ENCODE measurements at places on chromosomes 13 and 19. TPM values are rescaled to one million over a fixed set of nuclear protein-coding genes. Genes with fewer than 3 reads are reported as not detected.

GARIN5A gene
- 8.2 TPM for total RNA-seq

BAX gene
- total RNA-seq = 351 TPM

DNA sequence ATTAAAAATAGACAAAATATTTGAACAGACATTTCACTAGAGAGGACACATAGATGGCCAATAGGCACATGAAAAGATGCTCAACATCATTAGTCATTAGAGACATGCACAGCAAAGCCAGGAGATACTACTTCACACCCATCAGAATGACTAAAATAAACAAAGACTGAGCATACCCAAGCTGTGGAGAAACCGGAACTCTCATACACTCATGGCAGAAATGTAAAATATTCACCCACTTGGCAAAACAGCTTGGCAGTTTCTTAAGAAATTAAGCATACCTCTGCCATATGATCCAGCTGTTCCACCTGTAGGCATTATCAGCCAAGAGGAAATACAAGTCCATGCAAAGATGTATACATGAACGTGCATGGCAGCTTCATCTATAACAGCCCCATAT lies 213.4 kb downstream of the TSHZ3 start:
- H3K4me3 ChIP-seq = no peak overlapping the region
- H3K36me3 ChIP-seq = no peaks in the 10 kb centered on the region
- no peak overlapping the region for H3K27ac ChIP-seq
- H3K27me3 ChIP-seq = no peaks in the 10 kb centered on the region

KLK12 gene
- total RNA-seq = not detected

NOVA2 gene
- 15.6 TPM for total RNA-seq

GRCh38 chr13:26053418-26053980 lies 1.7 kb upstream of the SHISA2 start:
- no peaks in the 10 kb centered on the region for H3K36me3 ChIP-seq
- H3K4me1 ChIP-seq = peaks cover 17% of the 10 kb centered on the region
- H3K27me3 ChIP-seq = peaks cover 41% of the 10 kb centered on the region
- H3K27ac ChIP-seq = no peak overlapping the region

ZGLP1 gene
- total RNA-seq = 8.9 TPM

DNA sequence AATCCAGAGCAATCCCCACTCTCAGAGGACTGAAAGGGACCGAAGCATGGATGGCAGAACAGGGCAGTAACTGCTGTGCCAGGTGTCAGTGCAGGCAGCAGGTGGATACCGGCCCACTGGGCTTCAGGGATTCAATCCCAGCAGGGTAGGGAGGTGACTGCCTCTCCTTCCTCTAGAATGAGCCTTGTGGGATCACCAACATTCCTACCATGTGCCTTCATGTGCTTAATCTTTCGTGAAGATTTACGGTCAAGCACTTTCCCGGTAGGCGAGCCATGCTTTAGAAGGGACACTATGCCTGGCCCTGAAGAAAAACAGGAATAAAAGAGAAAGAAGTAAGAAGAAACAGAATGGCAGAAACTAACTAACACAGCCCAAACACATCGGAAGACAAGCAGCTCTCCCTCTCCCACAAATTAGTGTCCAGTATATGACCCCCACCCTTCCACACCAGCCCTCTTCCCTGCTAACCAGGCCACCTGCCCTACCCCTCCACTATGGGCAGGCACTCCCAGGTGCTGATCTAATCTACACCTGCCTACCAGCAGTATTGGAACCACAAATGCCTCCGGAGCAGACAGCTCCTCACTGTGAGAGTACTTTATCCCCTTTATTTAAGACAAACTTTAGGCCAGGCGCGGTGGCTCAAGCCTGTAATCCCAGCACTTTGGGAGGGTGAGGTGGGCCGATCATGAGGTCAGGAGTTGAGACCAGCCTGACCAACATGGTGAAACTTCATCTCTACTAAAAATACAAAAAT lies 162.5 kb downstream of the NUFIP1 start:
- H3K27ac ChIP-seq = no peak overlapping the region
- DNase-seq = no peak
- no peaks in the 10 kb centered on the region for H3K27me3 ChIP-seq

DNA sequence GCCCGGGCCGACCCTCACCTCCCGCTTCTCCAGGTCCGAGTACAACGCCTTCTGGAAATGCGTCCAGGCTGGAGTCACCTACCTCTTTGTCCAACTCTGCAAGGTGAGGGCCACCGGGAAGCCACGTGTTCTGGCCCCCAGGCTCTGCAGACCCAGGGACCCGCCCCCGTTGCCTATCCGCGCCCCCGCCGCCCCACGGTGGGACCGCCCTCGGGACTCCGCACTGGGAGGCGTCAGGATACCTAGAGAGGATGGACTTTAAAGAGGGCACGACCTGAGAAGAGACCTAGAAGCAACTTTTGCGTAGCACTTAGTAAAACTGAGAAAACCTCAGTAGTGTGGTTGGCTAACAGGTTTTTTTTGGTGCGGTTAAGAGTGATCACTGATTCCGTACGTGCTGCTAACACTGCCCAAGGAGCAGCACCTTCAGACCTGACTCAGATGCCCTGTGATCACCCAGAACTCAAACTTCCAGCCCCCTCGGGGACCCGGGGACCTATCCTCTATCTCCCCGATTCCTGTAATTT lies 492 bp downstream of the TMEM147 start:
- H3K36me3 ChIP-seq = peaks cover 24% of the 10 kb centered on the region
- H3K4me1 ChIP-seq = peaks cover 23% of the 10 kb centered on the region
- DNase-seq = peak; percentile 52
- 0 out of 2 replicates have a peak overlapping the region, but pooled peaks have one; percentile 27 for H3K27ac ChIP-seq

ADGRE2 gene
- total RNA-seq = 3.2 TPM

DNA sequence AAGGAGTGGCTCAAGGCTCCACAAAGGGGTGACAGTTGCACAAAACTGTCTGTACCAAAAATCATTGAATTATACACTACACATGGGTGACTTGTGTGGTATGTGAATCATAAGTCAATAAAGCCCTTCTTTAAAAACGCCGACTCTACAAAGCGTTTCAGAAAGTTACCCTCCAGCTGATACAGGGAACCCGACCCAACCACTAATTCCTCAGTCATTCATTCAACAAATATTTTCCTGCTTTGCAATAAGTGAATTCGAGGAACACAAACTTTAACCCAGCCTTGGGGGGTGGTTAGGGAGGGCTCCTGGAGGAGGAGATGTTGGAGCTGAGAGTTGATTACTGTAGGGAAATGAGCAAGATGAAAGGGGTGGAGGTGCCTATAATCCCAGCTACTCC lies 32.0 kb downstream of the LTBP4 start:
- H3K36me3 ChIP-seq = peaks cover 11% of the 10 kb centered on the region
- H3K4me1 ChIP-seq = peaks cover 44% of the 10 kb centered on the region
- no peak overlapping the region for H3K27ac ChIP-seq
- peak overlapping the region; percentile 32 for H3K4me3 ChIP-seq
- H3K27me3 ChIP-seq = peaks cover 51% of the 10 kb centered on the region
- DNase-seq = no peak

C19orf81 gene
- total RNA-seq = 22.9 TPM

OSCAR gene
- 2.7 TPM for total RNA-seq

S1PR4 gene
- 0.28 TPM for total RNA-seq

- H3K4me1 ChIP-seq = peaks cover 36% of the 10 kb centered on the region
- DNase-seq = no peak
- H3K27me3 ChIP-seq = peaks cover 32% of the 10 kb centered on the region
Observed at GRCh38 chr13:29935309-29935981, 85.0 kb upstream of the UBL3 start.

DNA sequence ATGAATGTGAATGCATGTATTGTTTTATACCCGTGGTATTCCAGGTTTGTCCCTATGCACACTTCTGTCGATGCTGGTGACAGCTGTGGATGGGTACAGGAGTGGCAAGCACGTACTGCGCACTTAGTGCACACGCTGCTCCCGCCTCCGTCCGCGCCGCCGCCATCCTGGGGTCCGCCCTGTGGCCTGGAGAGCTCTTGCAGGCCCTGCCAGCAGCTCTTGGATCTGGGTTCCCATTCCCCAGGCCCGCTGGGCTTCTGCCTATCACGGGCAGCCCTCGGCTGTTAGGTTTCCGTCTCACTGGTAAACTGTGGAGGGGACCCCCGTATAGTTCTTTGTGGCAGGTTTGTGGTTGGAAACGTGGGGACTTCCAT lies 4.0 kb downstream of the GNA11 start:
- no peak for DNase-seq
- H3K4me1 ChIP-seq = peaks cover 14% of the 10 kb centered on the region
- no peaks in the 10 kb centered on the region for H3K36me3 ChIP-seq
- H3K27me3 ChIP-seq = no peaks in the 10 kb centered on the region

DNA sequence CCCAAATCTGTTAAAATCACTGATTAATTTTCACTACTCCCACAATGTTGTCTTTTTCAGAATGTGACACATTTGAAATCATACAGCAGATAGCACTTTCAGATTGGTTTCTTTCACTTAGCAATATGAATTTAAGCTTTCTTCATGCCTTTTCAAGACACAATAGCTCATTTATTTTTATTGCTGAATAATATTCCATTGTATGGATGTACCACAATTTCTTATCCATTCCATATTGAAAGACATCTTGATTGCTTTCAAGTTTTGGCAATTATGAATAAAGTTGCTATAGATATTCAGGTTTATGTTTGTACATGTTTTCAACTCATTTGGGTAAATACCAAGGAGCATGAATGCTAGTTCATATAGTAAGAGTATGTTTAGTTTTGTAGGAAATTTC lies 2635.6 kb upstream of the PCDH20 start:
- peaks cover 7% of the 10 kb centered on the region for H3K4me1 ChIP-seq
- no peaks in the 10 kb centered on the region for H3K27me3 ChIP-seq
- H3K4me3 ChIP-seq = no peak overlapping the region
- no peak for DNase-seq

DNA sequence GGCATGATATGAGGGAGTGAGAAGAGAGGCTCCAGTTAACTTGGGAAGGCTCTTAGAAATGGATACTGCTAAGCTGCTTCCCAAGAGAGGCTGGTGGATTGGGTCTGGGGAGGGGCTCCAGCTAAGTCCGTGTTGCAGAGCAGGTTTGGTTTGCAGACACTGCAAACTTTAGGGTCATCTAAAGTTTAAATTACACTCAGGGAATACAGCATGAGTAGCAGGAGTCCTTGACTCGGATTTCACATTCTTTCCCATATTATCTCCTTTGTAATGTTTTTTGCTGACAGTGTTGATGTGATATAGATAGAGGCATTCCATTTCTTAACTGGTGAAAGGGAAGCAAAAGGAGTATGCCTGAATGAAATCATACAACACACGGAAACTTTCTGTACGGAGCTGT lies 31.9 kb downstream of the SGCG start:
- DNase-seq = no peak
- no peak overlapping the region for H3K27ac ChIP-seq

GRCh38 chr13:80742033-80742432 lies 401.1 kb upstream of the SPRY2 start:
- DNase-seq = no peak
- H3K27me3 ChIP-seq = no peaks in the 10 kb centered on the region
- no peak overlapping the region for H3K4me3 ChIP-seq

DNA sequence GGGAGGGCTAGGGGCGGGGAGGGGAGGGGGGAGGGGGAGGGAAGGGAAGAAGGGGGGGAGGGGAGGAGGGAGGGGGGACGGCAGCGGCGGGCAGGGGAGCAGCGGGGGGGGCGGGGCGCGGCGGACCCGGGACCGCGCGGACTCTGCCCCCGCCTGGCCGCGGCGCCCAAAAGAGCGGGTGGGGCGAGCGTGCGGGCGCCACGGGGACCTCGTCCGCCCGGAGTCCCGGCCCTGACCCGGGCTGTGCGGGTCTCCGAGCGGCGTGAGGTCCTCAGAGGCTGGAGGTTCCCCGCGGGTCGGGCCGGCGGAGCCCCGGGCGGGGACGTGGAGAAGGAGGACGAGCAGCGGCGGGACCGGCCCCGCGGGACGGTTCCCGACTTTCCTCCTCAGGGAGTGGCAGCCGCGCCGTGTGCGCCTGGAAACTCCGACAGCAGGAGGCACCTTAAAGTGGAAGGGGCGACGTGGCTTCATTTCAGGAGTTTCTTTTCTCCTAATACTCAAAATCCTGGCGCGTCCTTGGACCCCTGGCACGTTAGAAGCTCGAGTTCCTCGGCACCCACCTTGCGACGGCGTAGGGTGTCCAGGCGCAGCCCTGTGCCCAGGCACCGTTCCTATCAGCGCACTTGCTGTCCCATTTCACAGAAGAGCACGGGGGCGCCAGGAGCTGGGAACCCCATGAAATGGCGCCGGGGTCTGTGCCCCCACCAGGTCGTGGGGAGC lies 518 bp upstream of the PLPP2 start:
- H3K27ac ChIP-seq = no peak overlapping the region
- peaks cover 8% of the 10 kb centered on the region for H3K36me3 ChIP-seq
- no peak overlapping the region for H3K4me3 ChIP-seq

DNA sequence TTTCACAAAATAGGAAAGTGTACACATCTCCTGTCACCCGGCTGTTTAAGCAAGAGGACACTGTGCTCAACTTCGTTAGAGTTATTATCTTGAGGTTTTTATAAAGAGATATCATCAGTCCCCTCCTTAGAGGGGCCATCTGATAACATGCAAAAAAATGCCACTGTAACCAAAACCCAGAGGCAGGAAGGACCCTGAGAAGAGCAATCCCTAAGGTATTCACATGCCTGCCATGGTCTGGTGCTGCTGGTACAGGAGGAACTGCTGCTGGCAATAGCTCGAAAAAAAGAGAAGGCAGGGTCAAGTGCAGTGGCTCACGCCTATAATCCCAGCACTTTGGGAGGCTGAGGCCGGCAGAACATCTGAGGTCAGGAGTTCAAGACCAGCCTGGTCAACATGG lies 12.8 kb upstream of the CEACAM3 start:
- DNase-seq = no peak
- H3K27ac ChIP-seq = no peak overlapping the region
- H3K4me3 ChIP-seq = no peak overlapping the region

DNA sequence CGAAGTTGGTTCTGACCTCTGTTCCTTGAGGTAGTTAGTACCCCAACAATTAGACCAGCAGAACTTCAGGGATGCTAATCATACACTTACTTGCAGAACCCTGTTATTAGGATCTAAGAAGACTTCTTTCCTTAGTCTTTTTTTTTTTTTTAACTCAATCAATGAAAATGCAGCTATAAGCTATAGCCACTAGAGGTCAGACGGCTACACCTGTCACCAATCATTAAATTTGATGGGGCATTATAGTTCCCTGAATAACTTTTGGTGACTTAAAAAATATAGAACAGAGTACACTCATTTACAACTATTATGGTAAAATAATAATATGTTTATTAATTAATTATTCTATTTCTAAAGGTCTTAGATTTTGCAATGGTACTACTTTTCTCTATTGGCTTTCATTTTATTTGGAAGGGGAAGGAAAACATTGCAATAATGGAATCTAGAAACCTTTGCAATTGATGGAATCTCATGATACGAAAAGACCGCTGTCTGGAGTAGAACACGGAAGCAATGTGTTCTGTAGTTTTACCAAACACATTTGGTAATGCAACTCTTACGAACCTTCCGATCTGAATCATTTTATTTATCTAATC lies 483.2 kb downstream of the DIAPH3 start:
- H3K27ac ChIP-seq = no peak overlapping the region
- H3K36me3 ChIP-seq = no peaks in the 10 kb centered on the region
- no peaks in the 10 kb centered on the region for H3K27me3 ChIP-seq
- peaks cover 18% of the 10 kb centered on the region for H3K4me1 ChIP-seq

All from WTC11 (cell line).